ENCODE measurements at places on chromosomes 7 and 10.

GRCh38 chr10:1418031-1418550 lies 319.2 kb downstream of the ADARB2 start:
- peaks cover 11% of the 10 kb centered on the region for H3K27me3 ChIP-seq
- DNase-seq = no peak
- H3K36me3 ChIP-seq = no peaks in the 10 kb centered on the region
- H3K27ac ChIP-seq = no peak overlapping the region
- no peaks in the 10 kb centered on the region for H3K4me1 ChIP-seq

DNA sequence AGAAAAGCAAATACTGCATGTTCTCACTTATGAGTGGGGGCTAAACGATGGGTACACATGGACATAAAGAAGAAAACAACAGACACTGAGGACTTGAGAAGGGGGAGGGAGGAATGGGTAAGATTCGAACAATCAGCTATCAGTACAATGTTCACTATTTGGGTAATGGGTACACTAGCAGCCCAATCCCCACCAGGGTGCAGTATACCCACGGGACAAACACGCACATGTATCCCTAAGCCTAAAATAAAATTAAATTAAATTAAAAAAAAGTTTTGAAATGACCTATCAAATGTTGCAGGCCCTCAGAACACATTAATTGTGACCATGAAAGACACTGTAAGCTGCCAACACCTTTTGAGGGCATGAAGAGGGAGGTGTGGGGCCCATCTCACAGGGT lies 316.0 kb downstream of the WDR37 start:
- no peak overlapping the region for H3K4me3 ChIP-seq
- H3K4me1 ChIP-seq = no peaks in the 10 kb centered on the region
- H3K27ac ChIP-seq = no peak overlapping the region
- no peak for DNase-seq

DNA sequence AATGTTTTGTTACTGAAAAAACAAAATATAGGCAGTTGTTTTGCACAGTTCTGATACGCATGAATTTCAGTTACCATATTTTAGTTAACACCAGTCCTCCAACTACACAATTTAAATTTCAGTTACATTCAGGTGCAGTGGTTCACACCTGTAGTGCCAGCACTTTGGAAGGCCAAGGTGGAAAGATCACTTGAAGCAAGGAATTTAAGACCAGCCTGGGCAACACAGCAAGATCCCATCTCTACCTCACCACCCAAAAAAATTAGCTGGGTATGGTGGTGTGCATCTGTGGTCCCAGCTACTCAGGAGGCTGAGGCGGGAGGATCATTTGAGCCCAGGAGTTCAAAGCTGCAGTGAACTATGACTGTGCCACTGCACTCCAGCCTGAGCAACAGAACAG lies 45.3 kb downstream of the ABI1 start:
- H3K4me3 ChIP-seq = no peak overlapping the region
- H3K36me3 ChIP-seq = no peaks in the 10 kb centered on the region
- peaks cover 4% of the 10 kb centered on the region for H3K4me1 ChIP-seq
- H3K27me3 ChIP-seq = no peaks in the 10 kb centered on the region

- H3K4me1 ChIP-seq = no peaks in the 10 kb centered on the region
- no peaks in the 10 kb centered on the region for H3K27me3 ChIP-seq
- no peak overlapping the region for H3K4me3 ChIP-seq
- H3K36me3 ChIP-seq = no peaks in the 10 kb centered on the region
- no peak for DNase-seq
- no peak overlapping the region for H3K27ac ChIP-seq
Observed at GRCh38 chr10:86336341-86336740, 30.3 kb downstream of the GRID1 start.

- no peaks in the 10 kb centered on the region for H3K4me1 ChIP-seq
- DNase-seq = no peak
- H3K27ac ChIP-seq = no peak overlapping the region
- no peak overlapping the region for H3K4me3 ChIP-seq
- H3K27me3 ChIP-seq = no peaks in the 10 kb centered on the region
- no peaks in the 10 kb centered on the region for H3K36me3 ChIP-seq
Observed at GRCh38 chr10:5486853-5487235, 12.5 kb downstream of the CALML5 start.

DNA sequence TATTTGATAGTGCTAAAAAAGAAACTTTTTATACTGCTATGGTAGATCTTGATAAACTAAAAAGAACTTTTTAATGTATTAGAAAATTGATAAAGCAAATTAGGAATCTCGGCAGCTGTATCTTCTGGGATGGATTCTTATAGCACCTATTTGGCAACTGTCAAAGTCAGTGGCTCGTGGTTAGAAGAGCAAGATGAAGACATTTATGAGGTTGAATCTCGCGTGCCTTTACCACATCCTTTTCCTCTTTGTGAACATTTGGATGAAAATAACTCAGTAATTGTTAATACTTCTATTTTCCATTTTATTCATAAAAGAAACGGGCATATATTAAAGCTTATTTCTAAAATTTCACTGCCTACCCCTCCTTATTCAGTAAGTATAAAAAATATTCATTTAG lies 76.2 kb downstream of the CYP51A1 start:
- H3K4me3 ChIP-seq = no peak overlapping the region
- H3K27ac ChIP-seq = no peak overlapping the region
- H3K36me3 ChIP-seq = no peaks in the 10 kb centered on the region
- no peaks in the 10 kb centered on the region for H3K4me1 ChIP-seq

DNA sequence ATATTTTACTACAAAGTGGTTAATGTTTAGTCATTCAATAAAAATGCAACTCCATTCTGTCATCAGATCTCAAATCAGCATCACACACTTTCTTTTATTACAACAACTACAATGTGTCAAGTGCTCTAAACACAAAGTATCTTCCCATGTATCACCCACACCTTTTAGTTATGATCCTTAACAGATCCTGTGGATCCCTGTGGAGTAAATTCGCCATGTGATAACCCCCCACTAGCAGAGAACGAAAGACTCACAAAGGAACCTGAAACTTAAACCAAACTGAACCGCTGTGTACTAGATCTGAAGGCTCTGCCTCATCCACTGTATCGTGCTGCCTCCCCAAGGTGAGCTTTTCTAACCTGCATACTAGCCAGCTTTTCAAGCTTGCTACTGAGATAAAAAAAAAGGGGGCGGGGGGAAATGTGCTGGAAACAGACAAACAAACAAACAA lies 1.7 kb downstream of the DPY19L1 start:
- no peak overlapping the region for H3K27ac ChIP-seq
- DNase-seq = no peak
- H3K4me1 ChIP-seq = no peaks in the 10 kb centered on the region
- no peaks in the 10 kb centered on the region for H3K27me3 ChIP-seq
- no peak overlapping the region for H3K4me3 ChIP-seq

GRCh38 chr7:143405173-143406001 lies 3.3 kb downstream of the EPHA1 start:
- DNase-seq = no peak
- no peak overlapping the region for H3K4me3 ChIP-seq

DNA sequence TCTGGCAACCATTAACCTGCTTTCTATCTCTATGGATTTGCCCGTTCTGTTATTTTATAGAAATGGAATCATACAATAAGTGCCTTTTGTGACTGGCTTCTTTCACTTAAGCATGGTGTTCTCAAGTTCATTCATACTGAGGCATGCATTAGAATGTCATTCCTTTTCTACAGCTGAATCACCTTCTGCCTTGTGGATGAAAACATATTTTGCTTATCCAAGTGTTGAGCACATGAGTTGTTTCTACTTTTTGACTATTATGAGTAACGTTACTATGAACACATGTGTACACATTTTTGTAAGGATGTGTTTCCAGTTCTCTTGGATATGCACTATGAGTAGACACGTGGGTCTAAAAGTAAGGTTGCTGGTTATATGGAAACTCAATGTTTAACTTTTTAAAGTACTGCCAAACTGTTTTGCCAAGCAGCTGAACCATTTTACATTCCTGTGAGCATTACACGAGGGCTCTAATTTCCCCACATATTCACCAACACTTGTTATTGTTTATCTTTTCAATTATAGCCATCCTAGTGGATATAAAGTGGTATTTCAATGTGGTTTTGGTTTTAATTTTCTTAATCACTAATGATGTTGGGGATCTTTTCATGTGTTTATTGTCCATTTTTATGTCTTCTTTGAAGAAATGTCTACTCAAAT lies 241.3 kb downstream of the FANK1 start:
- H3K4me1 ChIP-seq = no peaks in the 10 kb centered on the region
- no peak overlapping the region for H3K4me3 ChIP-seq
- no peak for DNase-seq
- no peaks in the 10 kb centered on the region for H3K27me3 ChIP-seq
- no peaks in the 10 kb centered on the region for H3K36me3 ChIP-seq
- no peak overlapping the region for H3K27ac ChIP-seq

- no peaks in the 10 kb centered on the region for H3K36me3 ChIP-seq
- no peak overlapping the region for H3K4me3 ChIP-seq
- no peaks in the 10 kb centered on the region for H3K27me3 ChIP-seq
- no peak for DNase-seq
Observed at GRCh38 chr7:28488061-28488791, 75.9 kb downstream of the CREB5 start.

DNA sequence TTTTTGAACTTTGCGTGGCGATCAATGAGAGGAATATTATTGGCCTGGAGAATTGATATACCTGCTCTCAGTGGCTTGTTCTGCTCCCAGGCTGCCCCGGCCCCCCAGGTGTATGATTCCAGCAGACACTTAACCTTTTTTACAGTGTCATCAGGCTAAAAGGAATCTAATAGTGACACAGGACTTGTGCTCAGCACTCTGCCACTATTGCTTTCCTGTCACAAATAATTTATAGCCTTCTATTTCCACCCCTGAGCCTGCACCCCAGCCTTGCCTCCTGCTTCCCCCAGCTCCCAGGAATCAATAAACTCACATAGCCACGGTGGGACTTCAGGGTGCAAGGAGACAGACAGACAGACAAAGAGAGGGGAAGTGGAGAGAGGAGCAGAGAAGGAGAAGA lies 28.3 kb downstream of the PAX2 start:
- DNase-seq = no peak
- no peaks in the 10 kb centered on the region for H3K36me3 ChIP-seq
- no peak overlapping the region for H3K4me3 ChIP-seq
- H3K27me3 ChIP-seq = peaks cover 49% of the 10 kb centered on the region
- H3K4me1 ChIP-seq = no peaks in the 10 kb centered on the region

DNA sequence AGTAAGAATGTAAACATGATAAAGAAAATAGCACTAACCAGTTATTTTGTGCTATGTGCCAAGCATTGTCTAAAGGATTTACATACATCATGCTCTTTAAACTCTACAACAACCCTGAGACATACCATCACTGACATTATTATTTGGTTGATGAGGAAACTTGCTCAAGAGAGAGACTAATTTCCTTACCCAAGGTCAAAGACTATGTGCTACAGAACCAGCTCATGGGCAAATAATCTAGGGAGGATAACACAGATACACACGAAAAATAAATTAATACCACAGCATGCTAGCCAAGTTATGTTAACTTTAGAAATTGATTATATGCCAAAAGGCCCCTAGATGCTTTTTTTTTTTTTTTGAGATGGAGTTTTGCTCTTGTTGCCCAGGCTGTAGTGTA lies 2.7 kb downstream of the ANKRD16 start:
- H3K27me3 ChIP-seq = no peaks in the 10 kb centered on the region
- DNase-seq = no peak
- no peak overlapping the region for H3K4me3 ChIP-seq
- no peaks in the 10 kb centered on the region for H3K4me1 ChIP-seq
- H3K36me3 ChIP-seq = peaks cover 50% of the 10 kb centered on the region

Data from tibial nerve (tissue), 4 donors.